Femur (tissue), 1 donor: ENCODE measurements at places on chromosomes 12 and 14.

- peak; percentile 29 for DNase-seq
Measured at GRCh38 chr14:55438066-55438683, 2.2 kb downstream of the TBPL2 start.

- peak; percentile 85 for DNase-seq
Measured at GRCh38 chr14:104976198-104977007, 1.8 kb downstream of the AHNAK2 start.

DNA sequence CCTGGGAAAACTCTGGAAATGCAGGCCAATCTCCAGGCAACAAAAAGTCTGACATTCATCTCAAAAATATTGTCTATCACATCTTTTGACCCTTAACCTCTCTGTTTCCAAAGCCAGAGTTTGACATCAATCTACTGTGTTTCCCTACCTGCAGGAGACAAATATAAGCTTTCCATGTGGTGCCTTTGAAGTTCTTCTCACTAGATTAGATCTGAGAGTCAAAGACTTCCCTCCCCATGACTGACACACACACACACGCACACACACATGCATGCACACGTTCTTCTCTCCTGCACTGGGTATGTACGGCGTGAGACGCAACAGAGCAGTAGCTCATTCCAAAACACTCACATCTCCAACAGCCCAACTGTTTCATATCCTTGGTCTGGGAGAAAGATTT lies 8.1 kb upstream of the ITPR2 start:
- DNase-seq: no peak

DNA sequence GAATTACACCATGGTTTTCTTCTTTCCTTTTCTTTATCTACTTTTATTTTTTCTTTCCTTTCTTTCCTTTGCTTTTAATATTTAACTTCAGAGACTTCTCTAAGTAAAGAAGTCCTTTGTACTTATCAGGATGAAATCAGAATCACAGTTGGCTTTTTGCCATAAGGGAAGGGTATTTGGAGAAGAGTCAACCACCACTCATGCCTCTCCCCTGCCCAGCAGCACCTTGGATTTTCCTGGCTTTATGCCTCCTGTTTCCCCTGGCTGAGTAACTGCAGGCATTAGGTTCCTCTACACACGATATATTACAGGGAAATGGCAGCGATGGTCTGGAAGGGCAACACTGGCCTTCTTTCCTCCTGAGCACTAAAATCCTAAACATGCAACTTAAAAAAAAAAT lies 266.4 kb upstream of the CAND1 start:
- no peak for DNase-seq

DNA sequence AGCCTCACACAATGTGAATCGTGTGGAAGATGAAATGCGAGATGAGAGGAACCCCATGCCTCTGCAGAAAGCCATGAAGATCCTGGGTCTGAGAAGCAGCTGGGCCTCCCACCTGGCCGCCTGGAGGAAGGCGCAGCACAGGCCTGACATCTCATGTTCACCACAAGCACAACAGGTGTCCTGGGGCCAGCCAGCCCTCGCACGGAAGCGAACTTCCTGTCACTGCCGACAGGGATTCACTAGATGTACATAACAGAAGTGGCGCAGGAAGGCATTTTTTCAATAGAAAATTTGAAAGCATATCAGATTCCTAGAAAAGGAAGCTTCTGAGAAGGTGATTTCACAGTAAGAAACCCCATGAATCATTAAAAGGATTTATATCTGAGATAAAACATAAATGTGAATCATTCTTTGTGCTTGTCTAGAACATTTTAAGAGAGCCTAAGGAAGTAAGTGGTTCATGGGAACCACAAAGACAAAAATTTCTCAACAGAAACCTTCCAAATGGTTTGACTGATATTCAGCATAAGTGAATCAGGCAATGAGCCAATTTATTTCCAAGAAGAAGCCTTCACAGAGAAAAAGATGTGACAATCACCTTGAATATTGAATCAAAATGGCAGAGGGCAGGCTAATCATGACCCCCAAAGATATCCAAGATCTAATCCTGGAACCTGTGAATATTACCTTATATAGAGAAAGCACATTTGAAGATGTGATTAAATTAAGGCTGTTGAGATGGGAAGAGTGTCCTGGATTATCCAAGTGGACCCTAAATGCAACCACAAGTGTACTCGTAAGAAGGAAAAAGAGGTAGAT lies 311.9 kb downstream of the DUSP6 start:
- peak; percentile 54 for DNase-seq

DNA sequence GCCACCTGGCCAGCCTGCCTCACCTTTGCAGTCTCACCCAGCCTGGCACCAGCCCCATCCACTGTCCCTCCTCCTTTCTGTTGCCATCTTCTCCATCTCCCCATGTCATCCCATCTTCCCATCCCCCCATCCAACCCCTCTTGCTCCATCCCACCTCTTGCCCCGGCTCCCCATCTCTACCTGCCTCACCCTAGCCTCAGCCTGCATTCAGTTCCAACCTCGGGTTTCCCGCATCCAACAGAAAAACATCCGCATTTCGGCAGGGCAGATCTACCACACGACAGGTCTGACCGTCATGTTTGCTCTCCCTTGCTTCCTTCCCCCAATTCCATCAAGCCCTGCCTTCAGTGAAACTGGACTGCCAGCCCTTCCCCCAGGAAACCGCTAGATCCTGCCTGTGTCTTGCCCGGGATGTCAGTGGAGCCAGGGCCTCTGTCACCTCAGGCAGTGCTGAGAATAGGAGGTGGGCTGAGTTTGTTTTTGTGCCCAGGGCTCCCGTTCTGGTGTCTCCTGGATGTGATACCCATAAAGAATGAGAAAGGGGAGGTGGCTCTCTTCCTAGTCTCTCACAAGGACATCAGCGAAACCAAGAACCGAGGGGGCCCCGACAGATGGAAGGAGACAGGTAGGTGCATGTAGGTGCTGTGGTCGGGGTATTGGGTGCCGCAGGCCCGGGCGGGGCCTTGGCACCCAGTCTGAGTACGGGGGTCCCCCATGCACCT lies 2.5 kb downstream of the KCNH3 start:
- DNase-seq: no peak

GRCh38 chr14:84929086-84929485 lies 600.9 kb upstream of the FLRT2 start:
- DNase-seq: no peak

- no peak for DNase-seq
Measured at GRCh38 chr12:85350356-85350755, 70.3 kb downstream of the ALX1 start.

- DNase-seq: peak; percentile 71
Measured at GRCh38 chr12:52121824-52122539, 42.5 kb downstream of the SMIM41 start.
